ENCODE measurements at places on chromosomes 7 and 10.

GRCh38 chr7:158730383-158731346, 26.1 kb upstream of the NCAPG2 start:
- ATAC-seq = no peak

DNA sequence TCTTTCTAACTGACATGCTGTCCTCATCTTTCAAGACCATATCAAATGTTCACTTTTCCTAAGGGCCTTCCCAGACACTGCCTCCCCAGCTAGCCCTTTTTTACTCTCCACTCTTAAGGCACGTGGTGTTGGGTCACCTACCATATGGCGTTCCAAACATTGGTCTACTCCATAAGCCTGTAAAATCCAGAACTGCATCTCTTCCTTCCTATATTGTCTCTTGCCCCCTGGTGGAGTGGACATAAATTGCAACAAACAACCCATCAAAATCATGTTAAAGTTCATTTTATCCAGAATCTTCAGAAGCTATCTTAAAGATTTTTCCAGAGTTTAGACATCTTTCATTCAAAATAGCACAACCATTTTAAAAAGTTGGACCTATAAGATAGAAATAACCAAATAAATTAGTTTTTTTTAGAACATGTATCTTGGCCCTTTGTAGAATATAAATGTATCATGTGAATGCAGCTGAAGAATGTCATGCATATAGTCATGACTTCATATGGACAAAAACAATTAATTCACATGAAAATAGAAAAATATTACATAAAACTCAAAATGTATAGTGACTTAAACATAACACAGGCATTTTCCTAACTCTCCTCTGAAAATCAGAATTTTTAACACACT, 180.6 kb upstream of the CHRM2 start:
- ATAC-seq = no peak

GRCh38 chr7:77383333-77383740, 32.8 kb downstream of the GSAP start:
- peak; percentile 64 for ATAC-seq

DNA sequence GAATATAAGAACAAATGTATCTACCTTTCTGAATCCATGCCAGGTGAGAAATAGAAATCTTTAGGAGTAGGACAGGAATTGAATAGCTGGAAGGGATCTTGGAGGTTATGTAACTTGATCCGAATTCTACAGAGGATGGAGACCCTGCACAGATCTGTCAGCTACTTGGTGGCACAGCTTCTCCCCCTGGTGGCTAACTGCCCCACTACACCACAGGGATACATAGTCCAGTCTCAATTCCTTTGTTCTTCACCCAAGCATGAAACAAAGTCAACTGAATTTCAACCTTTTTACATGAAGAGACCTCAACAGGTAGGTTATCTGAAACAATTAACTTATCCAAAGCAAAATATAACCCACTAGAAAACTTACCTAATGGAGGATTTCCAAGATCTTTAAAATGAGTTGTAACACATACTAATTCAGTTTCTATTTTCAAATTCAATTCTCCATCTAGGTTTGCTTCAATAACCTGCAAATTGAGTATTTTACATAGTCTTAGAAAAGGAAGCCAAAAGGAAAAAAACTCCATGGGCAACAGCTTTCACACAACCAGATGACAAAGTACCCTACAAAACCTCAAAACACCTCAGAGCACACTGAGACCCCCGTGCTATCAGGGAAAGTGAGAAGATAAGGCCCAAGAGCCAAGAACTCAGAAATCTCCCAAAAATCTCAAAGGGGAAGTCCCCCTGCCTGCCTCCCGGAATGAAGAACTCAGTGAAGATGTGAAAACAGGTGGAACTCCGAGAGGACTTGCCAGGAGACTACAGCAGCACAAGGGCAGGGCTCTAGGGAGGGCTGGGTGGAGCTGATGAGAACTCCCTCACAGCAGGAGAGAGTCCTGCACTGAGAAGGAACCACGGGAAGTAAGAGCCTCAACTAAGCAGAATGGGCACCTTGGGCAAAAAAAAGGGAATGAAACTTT, 10.3 kb downstream of the HUS1 start:
- peak; percentile 52 for ATAC-seq

GRCh38 chr7:26005683-26006410, 146.2 kb upstream of the NFE2L3 start:
- ATAC-seq = no peak

DNA sequence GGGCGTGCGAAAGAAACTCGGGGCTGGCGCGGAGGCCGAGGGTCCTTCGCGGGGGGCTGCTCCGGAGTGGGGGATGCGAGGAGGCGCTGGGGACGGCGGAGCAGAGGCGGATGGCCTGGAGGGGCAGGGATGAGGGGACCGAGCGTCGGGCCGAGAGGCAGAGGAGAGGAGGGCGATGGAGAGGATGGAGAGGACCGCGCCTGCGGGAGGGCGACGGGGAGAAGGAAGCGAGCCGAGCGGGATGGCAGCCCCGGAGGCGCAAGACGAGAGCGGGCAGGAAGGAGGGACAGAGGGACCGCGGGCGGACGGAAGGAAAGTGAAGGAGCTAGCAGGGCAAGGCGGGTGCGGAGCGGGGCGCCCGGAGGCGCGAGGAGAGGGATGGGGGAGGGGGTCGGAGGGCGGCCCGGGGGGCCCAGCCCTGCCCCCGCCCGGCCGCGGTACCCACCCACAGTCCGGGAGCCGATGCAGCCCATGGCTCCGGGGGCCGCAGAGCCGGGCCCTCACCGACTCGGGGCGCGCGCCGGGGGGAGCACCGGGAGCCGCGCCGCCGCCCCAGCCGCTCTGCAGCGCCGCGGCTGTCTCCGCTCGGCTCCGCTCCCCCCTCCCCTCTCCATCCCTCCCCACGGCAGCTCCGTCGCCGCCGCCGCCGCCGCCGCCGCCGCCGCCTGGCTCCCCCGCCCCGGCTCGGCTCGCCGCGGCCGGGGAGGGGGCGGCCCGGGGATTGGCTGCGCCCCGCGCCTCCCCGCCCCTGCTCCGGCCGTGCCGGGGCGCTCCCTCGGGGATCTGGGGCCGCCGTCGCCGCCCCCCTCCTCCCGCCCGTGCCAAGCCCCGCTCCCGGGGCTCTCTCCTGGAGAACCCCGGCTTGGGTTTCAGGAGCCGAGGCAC, at the start of gene FAM131B:
Gene FAM131B (minus strand): TSS at position 583 of the 885 bp plus-strand sequence. CDS start 110 bp downstream, at position 473.
- ATAC-seq = peak; percentile 71

DNA sequence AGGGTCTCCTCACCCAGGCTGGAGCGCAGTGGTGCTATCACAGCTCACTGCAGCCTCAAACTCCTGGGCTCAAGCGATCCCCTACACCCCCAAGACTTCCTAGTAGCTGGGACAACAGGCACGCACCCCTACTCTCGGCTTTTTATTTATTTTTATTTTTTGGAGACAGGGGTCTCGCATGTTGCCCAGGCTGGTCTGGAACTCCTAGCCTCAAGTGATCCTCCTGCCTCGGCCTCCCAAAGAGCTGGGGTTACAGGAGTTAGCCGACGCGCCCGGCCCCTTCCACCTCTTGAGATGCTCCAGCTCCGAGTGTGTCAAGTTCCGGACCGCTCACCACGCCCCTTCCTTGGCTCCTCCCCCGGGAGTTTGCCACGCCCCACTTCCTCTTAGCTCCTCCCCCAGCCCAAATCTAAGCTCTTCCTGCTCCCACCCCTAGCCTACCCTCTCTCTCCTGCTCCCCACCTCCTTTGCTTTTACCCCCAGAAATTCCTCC, 6.3 kb downstream of the NAT16 start:
- ATAC-seq = peak; percentile 82

DNA sequence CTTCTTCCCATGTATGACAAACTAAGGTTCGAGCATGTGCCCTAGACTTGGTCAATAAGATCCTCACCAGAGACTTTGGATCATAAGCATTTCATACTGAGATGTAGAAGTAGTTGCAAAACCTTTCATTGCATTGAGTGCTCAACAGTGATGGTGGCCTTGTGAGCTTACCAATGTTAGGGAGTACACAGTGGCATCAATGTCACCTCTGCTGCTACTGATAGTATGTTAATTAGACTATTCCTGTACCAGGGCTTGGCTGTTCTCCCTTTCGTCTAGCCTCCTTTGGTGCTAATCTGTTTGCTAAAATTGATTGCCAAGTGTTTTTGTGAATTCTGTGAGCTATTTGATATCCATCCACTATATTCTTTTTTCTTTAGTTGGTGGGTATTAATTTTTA, 264.5 kb upstream of the SEMA3C start:
- ATAC-seq = no peak

DNA sequence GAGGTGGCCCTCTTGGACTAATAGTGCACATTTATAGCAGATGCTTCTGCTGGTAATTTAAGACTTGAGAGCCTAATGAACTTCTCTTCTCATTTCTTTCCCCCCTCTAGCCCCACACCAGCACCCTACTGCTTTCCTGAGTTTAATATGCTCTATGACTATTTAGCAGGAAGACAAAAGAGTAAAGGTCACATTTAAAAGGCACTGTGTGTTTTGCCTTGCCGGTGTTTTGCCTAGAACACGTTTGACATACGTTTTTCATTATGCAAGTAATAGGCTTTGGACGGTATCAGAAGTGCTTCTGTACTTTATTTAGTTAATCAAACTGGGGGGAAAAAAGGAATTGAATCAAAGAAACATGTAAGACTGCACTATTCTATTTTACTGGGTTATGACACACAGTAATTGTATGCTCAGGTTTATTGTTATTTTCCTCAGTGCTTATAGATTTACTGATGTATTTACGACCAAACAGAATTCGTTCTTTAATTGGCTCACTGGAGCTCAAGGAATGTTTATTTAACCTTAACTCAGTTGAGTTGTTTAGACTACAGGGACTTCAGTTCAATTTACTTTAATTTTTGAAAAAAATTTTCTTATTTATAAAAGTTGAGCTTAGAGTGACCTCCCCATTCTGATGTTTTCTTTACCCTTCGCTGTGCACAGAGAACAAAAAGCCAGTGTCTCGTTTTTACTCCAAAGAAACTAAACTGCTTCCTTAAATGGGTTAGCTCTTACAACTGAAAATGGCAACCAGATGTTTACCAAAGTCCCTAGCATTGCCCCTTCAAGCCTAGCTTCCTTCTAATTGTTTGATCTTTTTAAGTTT, 35.4 kb downstream of the CPED1 start:
- ATAC-seq = no peak

DNA sequence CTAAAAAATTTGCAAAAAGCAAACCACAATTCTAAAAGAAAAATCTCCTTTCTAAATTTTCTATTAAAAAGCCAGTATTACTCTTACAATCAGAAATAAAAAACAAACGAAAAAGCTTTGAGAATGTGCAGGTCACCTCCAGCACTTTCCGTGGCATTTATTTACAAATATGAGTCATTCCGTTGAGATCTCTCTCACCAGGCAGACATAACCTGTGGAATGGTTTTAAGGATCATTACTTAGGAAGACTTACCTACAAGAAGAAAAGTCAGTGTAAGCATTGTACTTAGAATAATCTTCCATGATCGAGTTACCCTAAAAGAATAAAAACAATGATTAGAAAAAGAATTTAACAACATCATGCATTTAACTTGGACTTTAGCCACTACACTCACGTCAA, 3.3 kb downstream of the SUN3 start:
- no peak for ATAC-seq

- ATAC-seq = no peak
Measured at GRCh38 chr7:24152356-24152755, 131.6 kb upstream of the NPY start.

GRCh38 chr10:95906677-95907455, 909 bp upstream of the CC2D2B start:
- peak; percentile 49 for ATAC-seq

- ATAC-seq = no peak
Measured at GRCh38 chr10:125543796-125544195, 139.2 kb downstream of the TEX36 start.

- ATAC-seq = peak; percentile 26
Measured at GRCh38 chr7:18558503-18558902, 63.0 kb downstream of the HDAC9 start.

DNA sequence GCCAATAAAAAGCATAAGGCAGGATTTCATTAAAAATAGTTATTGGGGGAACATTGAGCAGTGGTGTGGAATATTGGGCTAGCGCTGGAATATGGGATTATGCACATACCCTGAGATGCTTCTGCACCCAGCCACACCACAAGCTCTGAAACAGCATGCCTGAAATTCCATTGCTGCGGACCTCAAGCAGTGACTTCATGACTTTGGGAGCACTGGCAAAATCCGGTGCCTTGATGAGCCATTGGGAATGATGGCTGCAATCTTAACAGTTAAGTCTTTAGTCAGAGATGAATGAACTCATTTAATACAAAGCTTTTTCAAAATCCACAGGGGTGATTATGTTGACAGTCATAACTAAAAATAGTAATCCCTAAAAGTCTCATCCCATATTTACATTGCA, 274.7 kb upstream of the MTPN start:
- ATAC-seq = no peak

GRCh38 chr10:114773197-114773532, 48.4 kb upstream of the FHIP2A start:
- peak; percentile 44 for ATAC-seq

GRCh38 chr10:35946556-35946955, 304.5 kb upstream of the FZD8 start:
- ATAC-seq = no peak

DNA sequence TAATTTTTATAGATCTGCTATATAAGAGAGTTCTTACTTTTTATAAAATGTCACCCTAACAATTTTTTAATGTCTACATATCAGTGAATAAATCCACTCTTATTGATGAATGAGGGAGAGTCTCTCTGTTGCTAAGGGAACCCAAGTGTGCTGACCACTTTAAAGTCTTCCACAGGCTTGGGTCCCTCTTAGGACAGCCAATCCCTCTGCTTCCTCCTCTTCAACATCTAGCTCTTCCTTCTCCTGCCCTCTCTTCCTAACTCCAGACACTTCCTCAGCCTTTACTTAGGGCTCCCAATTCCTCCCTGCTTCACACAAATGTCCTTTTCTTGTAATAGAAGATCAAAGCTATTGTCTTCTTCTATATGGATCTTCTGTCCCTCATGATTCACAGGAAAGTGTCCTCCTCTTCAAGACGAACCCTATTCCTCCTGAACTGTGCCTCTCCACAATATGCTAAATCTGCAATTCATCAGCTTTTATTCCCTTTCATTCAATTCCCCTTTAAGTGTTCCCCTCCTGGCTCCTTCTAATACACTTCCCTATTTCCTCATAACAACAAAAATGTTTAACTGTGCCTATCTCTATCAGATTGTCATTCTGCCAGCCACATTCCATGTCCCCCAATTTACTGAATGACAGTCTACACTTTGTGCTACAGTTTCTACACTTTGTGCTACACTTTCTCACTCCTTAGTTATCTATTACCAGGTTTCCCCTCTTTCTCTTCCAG, 37.7 kb downstream of the CDK6 start:
- ATAC-seq = no peak

GRCh38 chr7:110156511-110156910, 934.4 kb upstream of the LRRN3 start:
- no peak for ATAC-seq

DNA sequence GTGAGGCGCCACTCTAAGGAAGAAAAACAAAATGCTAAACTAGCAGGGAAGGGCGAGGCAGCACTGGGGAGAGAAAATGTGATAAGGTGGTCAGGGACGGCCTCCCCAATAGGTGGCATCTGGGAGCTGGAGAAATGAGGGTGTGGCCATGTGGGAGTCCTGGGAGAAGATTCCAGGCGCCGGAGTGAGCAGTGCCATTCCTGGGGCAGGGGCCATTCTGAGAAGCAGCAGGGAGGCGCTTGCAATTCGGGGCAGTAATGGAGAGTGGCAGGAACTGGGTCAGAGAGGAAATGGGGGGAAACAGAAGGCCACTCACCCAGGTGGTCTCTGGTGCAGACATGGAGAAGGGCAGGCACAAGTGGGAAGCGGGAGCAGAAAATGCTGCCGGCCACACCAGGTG, 61.8 kb upstream of the LRRC18 start:
- no peak for ATAC-seq

- ATAC-seq = peak; percentile 61
Measured at GRCh38 chr7:44980393-44981034, 1.7 kb upstream of the MYO1G start.

- ATAC-seq = no peak
Measured at GRCh38 chr10:29663718-29664117, 28.9 kb upstream of the SVIL start.
